ENCODE measurements at places on chromosomes 1 and 21. TPM values are rescaled to one million over a fixed set of nuclear protein-coding genes. Genes with fewer than 3 reads are reported as not detected.

AGMAT gene
- 0.35 TPM for total RNA-seq

VSIG8 gene
- not detected for total RNA-seq

INSRR gene
- total RNA-seq, result not detected

- DNase-seq, result no peak
Measured at GRCh38 chr1:175390081-175390481, 197.5 kb upstream of the KIAA0040 start.

All from glomerular endothelial cell (primary cell).